ACHN (cell line): ENCODE measurements at places on chromosomes 16 and 17.

DNA sequence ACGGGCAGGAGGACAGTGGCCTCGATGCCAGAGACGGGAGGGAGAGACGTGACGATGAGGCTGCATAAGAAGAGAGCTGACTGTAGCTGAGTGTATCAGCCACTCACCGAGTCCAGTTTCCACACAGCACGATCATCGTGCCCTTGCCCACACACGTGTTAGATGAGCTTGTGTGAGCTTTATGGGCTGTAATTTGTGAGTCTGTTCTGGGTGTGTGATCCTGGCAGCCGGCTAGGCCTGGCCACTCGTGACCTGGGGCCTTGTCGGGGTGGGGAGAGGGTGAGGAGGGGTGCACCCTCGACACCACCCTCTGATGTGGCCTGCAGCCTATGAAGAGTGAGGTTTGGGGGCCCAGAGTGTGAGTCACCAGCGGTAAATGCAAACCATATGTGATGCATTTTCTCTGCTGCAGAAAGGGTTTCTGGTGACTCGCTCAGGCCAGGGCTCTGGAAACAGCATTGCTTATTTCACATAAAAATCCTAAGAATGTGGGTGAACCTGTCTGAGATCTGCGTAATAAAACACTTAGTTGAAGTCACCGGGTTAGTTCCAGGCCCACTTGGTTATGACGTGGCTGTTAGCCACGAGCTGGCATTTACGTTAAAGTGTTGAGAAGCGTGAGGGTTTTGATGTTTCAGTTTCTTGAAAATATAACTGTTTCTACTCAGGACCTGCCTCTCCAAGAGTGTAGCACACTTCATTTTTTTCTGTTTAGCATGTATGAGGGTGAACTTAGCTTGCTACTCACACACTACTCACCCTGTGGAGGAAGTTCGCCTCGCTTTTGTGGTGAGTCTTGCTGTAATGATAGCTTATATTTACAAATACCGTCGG, 4.2 kb downstream of the METRNL start:
- peak; percentile 82 for DNase-seq

DNA sequence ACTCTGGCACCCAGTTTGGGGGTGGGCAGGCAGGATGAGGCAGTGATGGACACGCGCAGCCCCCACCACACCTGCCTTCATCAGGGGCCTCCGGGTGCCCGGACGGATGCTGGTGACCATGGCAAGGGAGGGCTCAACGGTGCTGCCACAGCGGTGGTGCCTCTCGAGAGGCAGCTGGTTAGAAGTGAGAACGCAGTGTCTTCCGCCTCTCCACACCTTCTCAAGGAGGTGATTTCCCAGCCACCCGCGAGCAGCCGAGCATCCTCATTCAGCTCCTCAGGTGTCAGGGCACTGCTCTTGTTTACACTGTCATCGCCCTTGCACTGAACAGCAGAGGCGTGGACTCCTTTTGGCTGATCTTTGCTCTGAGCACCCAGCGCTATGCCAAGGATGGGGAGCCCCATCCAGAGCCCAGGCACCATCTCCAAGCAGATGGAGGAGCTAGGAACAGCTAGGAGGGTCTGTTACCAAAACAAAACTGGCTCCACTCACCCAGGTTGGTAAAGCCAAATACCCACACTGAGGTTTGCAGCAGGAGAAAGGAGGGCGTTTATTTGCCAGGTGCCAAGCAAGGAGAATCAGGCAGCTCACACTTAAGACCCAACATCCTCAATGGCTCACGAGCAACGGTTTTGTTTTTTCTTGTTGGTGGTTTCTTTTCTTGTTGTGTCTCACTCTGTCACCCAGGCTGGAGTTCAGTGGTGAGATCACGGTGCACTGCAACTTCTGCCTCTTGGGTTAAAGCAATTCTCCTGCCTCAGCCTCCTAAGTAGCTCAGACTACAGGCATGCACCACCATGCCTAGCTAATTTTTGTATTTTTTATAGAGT, 174.3 kb upstream of the TNRC6C start:
- DNase-seq: no peak

GRCh38 chr16:54284931-54285413, 1.6 kb downstream of the IRX3 start:
- DNase-seq: peak; percentile 20

DNA sequence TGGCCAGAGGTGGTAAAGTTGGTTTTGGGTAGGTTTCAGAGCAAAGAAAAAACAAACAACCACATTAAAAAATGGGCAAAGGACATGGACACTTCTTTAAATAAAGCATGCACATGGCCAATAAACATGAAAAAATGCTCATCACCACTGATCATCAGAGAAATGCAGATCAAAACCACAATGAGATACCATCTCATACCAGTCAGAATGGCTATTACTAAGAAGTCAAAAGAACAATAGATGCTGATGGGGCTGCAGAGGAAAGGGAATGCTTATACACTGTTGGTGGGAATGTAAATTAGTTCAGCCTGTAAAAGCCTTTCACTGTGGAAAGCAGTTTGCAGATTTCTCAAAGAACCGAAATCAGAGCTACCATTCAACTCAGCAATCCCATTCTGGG, 598.4 kb upstream of the SOX9 start:
- DNase-seq: no peak

GRCh38 chr17:38324772-38325171, 19.0 kb downstream of the GPR179 start:
- DNase-seq: no peak

GRCh38 chr17:76462556-76463290, 4.7 kb upstream of the AANAT start:
- no peak for DNase-seq

- DNase-seq: no peak
These were observed 6.0 kb downstream of the GGNBP2 start for GRCh38 chr17:36550491-36551417.

DNA sequence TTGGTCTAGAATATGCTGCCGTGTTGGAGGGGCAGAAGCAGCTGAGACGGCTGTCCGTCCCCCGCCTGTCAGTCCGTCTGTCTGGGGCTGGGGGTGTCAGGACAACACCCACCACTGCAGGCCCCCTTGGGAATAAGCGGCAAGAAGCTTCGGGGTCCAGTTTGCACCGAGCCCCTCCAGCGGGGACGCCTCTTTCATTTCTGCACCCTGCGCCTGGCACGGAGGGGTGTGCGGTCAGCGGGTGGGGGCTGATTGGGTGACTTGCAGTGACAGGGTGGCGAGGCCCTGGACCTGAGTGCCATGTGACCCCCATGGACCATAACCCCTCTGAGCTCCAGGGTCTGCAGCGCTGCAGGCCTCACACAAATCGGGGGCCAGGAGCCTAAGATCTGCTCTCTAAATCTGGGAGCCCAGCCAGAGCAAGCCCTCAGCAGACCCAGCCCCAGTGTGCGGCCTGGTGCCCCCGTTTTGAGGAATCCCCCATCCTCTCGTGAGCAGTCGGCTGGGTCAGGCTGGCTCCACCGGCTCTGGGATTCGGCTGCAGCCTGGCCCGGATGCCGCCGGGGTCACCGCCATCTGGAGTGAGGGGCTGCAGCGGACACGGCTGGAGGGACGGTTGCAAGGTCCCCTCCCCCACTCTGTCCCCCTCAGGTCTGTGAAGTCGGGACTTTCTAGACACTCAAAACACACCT, 8.3 kb downstream of the CBFA2T3 start:
- no peak for DNase-seq

DNA sequence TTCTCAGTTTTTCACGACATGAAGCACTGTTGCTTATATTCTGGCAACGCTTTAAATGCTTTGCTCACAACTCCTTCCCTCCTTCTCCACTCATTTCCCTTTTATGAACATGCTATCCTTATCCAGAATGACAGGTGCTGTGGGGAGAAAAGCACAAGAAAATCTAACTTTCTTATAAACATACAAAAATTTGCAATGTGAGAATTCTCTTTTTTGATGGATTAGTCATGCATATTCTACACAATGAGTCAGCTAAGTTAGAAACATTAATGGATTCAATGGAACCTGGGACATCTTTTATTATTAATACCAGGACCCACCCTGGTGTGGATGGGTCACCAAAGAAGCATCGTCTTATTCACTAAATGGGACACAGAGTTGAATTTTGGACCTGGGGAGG, 234.6 kb upstream of the CDH5 start:
- DNase-seq: no peak

GRCh38 chr17:17504341-17505140, 8.3 kb upstream of the RASD1 start:
- no peak for DNase-seq

DNA sequence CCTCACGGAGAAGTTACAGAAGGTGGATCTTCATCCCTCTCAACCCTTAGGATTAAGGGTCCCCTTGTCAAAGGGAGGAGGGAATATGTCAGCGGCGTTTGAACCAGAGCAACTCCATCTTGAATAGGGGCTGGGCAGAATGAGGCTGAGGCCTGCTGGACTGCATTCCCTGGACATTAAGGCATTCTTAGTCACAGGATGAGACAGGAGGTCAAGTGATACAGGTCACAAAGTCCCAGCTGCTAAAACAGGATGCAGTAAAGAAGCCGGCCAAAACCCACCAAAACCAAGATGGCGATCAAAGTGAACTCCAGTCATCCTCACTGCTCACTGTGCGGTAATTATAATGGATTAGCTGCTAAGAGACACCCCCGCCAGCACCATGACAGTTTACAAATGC, 36.7 kb downstream of the RBFOX3 start:
- no peak for DNase-seq

DNA sequence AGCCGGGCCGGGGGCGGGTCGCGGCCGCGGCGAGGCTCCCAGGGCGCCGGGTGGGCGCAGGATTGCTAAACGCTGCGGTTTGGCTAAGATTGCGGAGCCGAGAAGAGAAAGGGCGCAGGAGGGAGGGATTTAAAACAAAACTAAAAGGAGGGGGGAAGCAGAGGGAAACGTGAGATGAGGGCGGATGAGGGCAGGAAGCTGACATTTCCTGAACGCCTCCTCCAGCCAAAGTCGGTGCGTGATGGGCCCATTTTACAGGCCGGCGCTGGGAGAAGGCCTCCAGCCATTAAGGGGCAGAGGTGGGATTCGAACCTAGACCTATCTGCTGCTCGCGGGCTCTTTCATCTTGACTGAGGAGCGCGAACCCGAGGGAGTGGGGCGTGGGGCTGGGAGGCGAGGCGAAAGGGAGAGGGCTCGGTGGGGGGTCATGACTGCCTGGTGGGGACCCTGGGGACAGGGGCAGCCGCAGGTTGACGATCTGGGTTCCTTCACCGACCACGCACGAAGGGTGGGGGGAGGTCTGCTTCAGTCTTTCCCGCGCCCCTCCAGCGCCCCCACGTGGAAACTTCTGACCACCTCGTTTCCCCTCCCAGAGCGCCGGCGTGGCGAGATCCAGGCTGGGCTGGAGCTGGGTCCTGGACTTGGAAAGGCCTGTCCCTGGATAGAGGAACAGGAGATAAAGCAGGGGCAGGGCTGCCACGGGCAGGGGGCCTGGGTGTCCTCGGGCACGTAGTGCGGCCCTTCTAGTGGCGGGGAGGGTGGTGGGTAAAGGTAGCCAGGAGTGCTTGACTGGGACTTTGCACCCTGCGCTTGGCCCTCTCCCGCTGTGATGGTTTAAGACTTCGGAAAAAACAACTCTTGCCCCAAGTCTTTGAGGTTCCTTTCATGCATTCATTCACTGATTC, 3.8 kb upstream of the TAC4 start:
- peak; percentile 79 for DNase-seq

DNA sequence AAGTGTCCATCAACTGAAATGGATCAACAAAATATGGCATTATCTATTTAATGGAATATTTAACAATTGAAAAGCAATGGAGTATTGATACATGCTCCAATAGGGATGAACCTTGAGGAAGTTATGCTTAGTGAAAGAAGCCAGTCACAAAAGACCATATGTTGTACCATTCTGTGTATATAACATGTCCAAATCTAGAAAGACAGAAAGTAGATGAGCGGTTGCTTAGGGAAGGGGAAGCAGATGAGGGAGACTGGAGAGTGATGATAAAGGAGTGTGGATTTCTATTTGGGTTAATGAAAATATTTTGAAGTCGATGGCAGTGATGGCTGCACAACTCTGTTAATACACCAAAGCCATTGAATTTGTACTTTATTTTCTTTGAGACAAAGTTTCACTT, 8.5 kb upstream of the ERN1 start:
- no peak for DNase-seq

GRCh38 chr16:50671644-50672260, 9.4 kb downstream of the SNX20 start:
- peak; percentile 67 for DNase-seq

- no peak for DNase-seq
These were observed 30.4 kb downstream of the NLRC5 start for GRCh38 chr16:57019746-57020145.

GRCh38 chr17:78759203-78759968, 22.7 kb downstream of the CYTH1 start:
- DNase-seq: no peak

- DNase-seq: no peak
These were observed 21.3 kb upstream of the CDH15 start for GRCh38 chr16:89150090-89150835.

DNA sequence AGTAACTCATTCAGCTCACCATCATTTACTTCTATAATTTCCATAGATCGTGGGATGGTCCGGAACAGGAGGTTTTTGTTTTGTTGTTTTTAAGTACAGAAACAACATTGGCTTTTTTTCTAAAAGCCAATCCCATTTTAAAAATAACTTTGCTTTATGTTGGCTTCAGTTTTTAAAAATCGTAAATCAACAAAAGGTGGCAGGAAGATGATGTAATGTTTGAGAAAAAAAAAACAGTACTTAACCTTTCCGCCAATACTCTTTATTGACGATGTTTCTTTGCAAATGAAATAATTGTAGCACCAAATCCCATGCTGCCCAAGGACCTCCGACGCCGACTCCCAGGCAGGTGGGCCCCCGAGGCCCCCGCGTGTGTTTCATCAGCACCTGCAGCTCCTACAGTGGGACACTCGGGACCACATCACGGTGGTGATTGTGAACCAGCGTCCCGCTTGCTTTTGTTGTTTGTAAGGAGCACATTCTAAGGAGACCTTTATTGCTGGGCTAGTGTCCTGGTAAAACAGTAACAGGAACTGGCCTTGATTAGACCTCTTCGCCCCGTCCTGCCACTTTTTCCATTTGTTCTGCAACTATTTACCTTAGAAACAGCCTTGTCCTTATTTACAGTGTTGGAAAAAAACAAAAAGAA, 140.2 kb upstream of the CHMP6 start:
- no peak for DNase-seq
